Dorsolateral prefrontal cortex (tissue), 122 donors: ENCODE measurements at places on chromosomes 2 and 18.

GRCh38 chr2:234676109-234676782, 179.4 kb upstream of the ARL4C start:
- DNase-seq = no peak

DNA sequence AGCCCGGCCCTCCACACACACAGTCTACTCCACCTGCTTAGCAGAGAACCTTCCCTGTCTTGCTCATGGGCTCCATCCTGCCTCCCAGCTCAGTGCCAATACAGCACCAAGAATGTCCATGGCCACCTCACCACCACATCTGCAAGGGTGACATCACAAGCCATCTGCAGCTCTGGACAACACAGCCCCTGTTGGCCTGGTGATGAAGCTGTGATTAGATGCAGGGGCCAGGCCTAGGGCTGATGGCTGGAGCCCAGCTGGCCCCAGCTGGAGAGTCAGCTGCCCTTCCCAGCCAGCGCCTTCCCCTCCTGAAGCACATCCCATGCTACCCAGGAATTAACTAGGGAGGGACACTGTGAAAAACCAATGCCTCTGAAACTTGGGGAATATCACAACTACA, 91.1 kb downstream of the TTC32 start:
- DNase-seq = peak; percentile 41

- DNase-seq = no peak
Measured at GRCh38 chr18:30999186-30999585, 43.4 kb downstream of the DSC3 start.

GRCh38 chr2:162196638-162197037, 44.6 kb upstream of the GCG start:
- DNase-seq = no peak

DNA sequence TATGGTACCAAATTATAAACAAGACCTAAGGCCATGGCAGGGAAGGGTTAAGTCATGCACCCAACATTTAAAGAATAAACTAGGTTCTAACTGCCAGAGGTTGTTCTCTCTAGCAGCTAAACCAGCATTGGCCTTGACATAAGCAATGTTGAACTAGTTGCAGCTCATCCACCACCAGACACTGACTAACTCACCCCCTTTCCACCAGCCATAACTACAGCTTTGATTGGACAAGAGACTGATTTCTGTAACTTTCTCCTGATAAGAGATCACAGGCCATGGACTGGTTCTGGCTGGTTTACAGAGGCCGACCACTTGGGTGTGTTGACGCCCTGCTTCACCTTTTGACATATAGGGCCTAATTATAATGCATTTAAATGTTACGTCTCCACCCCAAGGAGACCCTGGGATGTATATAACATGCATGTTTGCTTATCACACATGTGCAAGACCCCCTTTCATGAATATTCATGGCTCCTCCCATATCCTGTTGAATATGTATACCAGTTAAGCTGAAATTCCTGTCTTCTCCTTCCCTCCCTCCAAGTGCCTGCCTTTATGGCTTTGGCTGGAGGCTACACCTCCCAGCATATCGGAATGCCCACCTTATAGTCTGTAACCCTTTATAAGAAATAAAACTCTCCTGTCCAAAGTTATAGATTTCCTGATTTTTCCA, 75.9 kb downstream of the MRPS9 start:
- no peak for DNase-seq

DNA sequence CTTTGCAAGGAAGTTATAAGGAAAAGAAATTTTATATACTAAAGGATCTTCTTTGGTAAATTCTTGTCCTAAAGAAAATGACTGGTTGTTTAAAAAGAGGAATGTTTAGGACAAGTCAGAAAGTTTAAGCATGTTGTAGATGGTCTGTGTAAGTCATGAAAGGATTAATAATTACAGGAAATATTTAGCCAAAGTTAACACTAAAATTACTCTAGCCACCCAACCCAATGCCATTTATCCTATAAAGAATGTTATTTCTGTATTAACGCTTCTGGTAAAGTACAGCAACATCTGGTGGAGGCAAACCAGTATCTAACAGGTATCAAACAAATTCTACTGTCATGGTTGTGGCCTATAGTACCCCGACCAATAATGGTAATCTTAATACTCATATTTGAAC, 546.9 kb upstream of the PKDCC start:
- no peak for DNase-seq

DNA sequence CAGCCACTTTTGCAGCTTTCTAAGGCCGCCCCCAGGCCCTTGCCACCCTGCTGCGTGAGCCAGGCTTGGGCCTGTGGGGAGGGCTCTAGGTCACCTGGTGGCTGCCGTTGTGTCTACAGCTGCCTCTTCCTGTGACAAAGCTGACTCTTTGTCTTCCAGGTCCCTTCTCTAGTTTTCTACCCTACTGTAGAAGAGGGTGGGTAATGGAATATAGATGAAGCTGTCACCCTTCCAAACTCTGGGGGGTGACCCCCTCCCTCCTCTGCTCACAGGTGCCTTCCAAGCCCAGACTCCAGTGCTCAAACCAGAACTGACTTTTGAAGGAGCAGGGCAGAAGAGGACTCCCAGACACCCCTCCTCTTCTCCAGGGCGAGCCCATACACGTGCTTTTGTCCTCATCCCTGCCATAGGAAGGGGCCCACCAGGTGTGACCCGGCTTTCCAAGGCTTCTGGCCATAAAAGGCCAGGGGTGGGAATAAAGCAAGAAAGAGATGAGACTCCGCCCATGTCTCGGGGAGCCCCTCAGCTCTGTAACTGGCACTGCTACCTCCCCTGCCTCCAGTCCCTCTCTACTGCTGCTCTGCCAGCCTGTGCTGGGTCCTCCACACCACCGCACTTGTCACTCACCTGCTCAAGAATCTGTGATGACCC, 17.9 kb upstream of the SDC1 start:
- no peak for DNase-seq

DNA sequence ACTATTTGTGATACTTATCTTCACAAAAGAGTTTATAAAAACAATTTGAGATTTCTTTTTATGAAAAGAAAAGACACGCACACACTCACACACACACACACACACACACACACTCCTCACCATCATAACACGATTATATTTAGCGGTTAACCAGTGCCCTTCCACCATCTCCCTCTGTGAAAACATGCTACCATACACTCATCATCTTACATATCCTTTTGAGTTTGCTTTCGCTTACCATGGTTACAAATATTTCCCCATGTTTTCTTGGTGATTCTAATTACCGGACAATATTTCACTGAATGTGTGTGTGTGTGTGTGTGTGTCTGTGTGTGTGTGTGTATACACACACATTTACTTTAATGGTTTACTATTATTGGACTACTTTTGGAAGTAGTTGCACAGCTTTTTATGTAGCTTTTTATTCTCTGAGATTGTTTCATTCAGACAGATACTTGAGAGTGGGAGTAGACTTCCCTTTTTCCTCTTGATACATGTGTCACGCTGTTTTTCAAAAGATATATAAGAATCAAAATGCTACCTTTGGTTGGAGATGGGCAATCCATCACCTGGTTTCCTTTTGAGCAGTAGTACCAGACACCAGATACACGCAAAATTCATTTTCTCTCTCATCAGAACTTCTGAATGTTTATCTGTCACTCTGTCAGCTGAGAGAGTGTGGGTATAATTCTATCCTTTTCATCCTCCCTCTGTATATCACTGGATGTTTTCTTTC, 138.1 kb downstream of the SETBP1 start:
- DNase-seq = no peak

GRCh38 chr2:236061497-236061896, 106.7 kb downstream of the GBX2 start:
- no peak for DNase-seq

DNA sequence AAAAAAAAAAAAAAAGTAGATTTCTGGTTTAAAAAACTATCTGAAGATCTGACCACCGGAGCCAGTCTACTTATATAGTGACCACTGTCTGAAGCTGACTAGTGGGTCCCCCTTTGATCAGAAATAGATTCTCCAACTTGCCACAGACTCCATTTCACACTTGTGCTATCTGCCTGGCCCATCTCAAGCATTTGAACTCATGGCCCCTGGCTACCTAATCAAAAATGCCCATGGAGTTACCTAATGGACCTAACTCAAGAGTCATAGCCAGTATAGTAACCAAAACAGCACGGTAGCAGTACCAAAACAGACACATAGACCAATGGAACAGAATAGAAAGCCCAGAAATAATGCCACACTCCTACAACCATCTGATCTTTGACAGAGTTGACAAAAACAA, 17.0 kb upstream of the ATL2 start:
- no peak for DNase-seq

DNA sequence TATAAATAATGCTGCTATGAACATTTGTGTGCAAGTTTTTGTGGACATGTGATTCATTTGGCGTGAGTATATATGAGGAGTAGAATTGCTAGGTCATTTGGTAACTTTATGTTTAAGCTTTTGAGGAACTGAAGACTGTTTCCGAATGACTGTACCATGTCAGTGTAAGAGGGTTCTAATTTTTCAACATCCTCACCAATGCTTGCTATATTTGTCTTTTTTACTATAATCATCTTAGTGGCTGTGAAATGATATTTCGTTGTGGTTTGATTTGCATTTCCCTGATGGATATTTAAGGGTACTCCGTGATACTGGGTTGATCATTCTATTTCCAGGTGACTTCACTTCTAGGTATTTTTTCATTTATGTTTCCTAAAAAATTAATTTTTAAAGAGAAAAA, 241.1 kb downstream of the BCL2 start:
- DNase-seq = no peak

GRCh38 chr2:49901202-49902065, 747.1 kb upstream of the FSHR start:
- DNase-seq = no peak

DNA sequence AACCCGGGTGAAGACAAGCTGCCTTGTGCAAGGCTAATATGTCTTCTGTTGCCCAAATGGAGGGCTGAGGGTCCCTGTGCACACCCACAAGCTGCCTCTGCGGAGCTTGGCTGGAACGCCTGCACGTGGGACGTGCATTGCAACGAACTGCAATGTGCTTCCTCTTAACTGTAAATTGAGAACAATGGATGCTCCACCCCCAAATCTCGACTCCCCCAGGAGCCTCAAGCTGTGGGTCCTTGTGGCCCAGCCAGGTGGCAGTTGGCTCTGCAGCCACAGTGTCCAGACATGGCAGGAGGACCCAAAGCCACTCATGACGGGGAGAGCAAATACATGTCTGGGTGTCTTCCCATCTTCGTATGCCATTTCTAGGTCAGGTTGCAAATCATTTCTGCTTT, 90.1 kb downstream of the TWIST2 start:
- peak; percentile 21 for DNase-seq

- no peak for DNase-seq
Measured at GRCh38 chr2:68266655-68267054, 14.3 kb upstream of the PPP3R1 start.

DNA sequence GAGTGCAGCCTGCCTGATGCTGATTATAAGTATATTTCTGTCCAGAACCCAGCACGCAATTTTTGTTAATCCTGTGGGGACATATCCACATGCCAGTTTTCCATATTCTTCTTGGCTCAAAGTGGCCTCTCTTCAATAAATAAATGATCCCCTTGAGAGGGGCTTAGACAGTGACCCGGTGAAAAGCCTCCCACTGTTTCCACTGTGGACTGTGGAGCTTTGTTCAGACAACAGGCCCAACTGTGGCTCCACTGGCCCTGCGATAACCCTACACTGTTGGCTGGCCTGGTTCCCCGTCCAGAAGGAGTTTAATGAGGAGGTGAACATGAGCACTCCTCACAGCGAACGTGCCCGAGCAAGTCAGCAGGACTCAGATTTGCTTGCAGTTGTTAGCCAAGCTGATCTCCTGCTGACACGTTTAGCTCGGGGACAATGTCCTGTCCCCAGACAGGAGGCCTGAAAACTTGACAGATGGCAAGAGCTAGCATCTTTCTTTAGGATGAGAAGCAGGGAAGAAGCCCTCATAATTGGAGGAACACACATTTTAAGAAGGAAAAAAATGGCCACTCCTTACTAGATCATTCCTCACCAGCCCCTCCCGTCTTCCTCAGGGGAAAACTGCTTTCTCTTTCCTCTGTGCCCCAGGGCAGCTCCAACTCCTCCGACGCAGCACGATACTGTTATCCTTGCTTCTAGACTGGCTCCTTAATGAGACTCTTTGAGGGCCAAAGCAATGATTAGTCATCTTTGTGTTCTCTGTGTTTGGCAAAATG, 20.0 kb upstream of the MTCL1 start:
- DNase-seq = no peak

- no peak for DNase-seq
Measured at GRCh38 chr18:4961121-4961909, 235.7 kb downstream of the AKAIN1 start.

GRCh38 chr2:201072201-201072530, 365 bp downstream of the NDUFB3 start:
- DNase-seq = no peak

DNA sequence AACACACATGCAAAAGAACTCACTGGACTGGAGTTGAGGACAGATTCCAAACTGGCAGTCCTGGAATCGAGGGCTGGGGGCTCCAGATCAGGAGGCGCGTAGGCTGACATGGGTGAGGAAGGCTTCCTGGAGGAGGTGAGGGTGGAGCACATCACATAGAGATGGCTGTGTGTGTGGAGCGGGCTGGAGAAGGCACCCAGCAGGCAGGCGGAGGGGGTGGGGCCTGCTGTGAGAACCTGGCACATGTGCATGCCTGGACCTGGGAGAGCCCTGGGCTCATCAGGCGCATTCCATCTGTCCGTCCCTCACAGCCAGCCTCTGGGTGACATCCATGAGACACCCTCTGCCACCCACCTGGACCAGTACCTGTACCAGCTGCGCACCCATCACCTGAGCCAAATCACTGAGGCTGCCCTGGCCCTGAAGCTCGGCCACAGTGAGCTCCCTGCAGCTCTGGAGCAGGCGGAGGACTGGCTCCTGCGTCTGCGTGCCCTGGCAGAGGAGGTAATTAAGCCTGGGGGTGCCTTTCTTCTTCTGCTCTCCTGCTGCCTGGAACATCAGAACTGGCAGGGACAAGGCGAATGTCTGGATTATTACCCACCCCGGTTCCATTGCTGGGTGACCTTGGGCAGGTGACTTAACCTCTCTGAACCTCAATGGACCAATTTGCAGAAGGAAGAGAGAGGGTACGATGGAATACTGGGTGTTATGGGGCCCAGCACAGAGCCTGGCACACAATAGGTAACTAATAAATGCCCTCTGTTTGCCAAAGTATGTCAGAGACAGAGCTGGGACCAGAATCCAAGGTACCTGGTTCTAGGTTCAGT, 108.3 kb downstream of the DYSF start:
- DNase-seq = no peak

GRCh38 chr2:192161656-192162290, 33.0 kb downstream of the TMEFF2 start:
- DNase-seq = no peak

GRCh38 chr2:203719456-203720410, 13.3 kb downstream of the CD28 start:
- no peak for DNase-seq

DNA sequence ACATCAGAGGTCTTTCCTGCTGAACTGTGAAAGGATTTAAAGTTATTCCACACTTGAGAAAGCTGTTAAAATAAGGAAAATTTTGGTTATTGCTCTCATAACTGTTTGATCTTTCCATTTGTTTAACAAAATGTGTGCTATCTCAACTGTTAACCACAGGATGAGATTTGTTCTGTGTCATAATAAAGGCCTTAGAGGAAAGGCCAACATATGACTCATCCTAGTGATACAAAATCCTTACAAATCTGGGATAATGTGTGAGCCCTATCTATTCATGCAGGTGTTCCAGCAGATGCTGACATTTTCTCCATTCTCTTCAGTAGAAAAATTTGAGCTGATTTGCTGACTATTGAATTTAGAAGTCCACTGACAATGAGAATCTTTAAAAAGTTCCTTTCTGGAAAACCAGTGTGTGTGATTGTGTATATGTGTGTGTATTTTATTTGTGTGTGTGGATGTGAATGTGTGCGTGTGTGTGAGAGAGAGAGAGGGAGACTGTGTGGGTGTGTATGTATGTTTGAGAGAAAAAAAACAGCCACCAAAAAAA, 1111.9 kb upstream of the GYPC start:
- DNase-seq = no peak
